ENCODE measurements at places on chromosomes 2 and 18. TPM values are rescaled to one million over a fixed set of nuclear protein-coding genes. Genes with fewer than 3 reads are reported as not detected.

The SLC30A3 gene
- total RNA-seq = not detected

The CFC1B gene
- total RNA-seq = not detected

GRCh38 chr18:25875551-25876240 lies 214.7 kb downstream of the SS18 start:
- no peak for DNase-seq

The GPATCH11 gene
- 5.8 TPM for total RNA-seq

The WDR35 gene
- 10.7 TPM for total RNA-seq
